ENCODE measurements at places on chromosomes 11 and 22. TPM values are rescaled to one million over a fixed set of nuclear protein-coding genes. Genes with fewer than 3 reads are reported as not detected.

NXPE2 gene
- total RNA-seq: 24.9 TPM

ASCL2 gene
- 8.4 TPM for total RNA-seq

TMEM151A gene
- total RNA-seq: 0.38 TPM

SLC36A4 gene
- total RNA-seq: 20.1 TPM

PIK3IP1 gene
- 24.7 TPM for total RNA-seq

LIN7C gene
- total RNA-seq: 37.8 TPM

IGF2 gene
- total RNA-seq: 12.1 TPM

C11orf97 gene
- total RNA-seq: not detected

TRIM29 gene
- 5.4 TPM for total RNA-seq

LINC01488 gene
- total RNA-seq: not detected

KCNJ1 gene
- not detected for total RNA-seq

API5 gene
- total RNA-seq: 78.9 TPM

BTBD18 gene
- not detected for total RNA-seq

KCNK4 gene
- total RNA-seq: not detected

BTG4 gene
- not detected for total RNA-seq

TSPAN32 gene
- total RNA-seq: 2.8 TPM

GGTLC2 gene
- total RNA-seq: not detected

CNIH2 gene
- 1.0 TPM for total RNA-seq

ZNF70 gene
- 3.4 TPM for total RNA-seq

C11orf21 gene
- total RNA-seq: 0.35 TPM

LRRC10B gene
- total RNA-seq: 1.7 TPM

OR52E8 gene
- total RNA-seq: not detected

GLYAT gene
- total RNA-seq: not detected

NNMT gene
- 112 TPM for total RNA-seq

SHISAL1 gene
- 34.3 TPM for total RNA-seq

GUCD1 gene
- 243 TPM for total RNA-seq

SEPTIN3 gene
- 1.6 TPM for total RNA-seq

PHRF1 gene
- total RNA-seq: 35.0 TPM

CLCF1 gene
- total RNA-seq: 3.0 TPM

SMTNL1 gene
- not detected for total RNA-seq

NLRP14 gene
- total RNA-seq: 0.25 TPM

LPXN gene
- total RNA-seq: 20.1 TPM

IGSF9B gene
- 5.8 TPM for total RNA-seq

MRPL11 gene
- 43.7 TPM for total RNA-seq

SLC6A5 gene
- total RNA-seq: not detected

CALCA gene
- 0.85 TPM for total RNA-seq

GRAMD4 gene
- total RNA-seq: 114 TPM

RGL4 gene
- total RNA-seq: not detected

TMA7B gene
- 0.51 TPM for total RNA-seq

GGT1 gene
- 57.2 TPM for total RNA-seq

PGR gene
- total RNA-seq: 0.49 TPM

SYT9 gene
- 0.57 TPM for total RNA-seq

RBM4 gene
- total RNA-seq: 101 TPM

KRTAP5-2 gene
- total RNA-seq: not detected

CYB5R2 gene
- total RNA-seq: 2.3 TPM

NELL1 gene
- 0.73 TPM for total RNA-seq

OR51B2 gene
- total RNA-seq: not detected

ATM gene
- total RNA-seq: 56.8 TPM

SLC25A18 gene
- not detected for total RNA-seq

UBQLN3 gene
- total RNA-seq: 0.23 TPM

OR51B4 gene
- not detected for total RNA-seq

OR52A1 gene
- not detected for total RNA-seq
